ENCODE measurements at places on chromosomes 13 and 19. TPM values are rescaled to one million over a fixed set of nuclear protein-coding genes. Genes with fewer than 3 reads are reported as not detected.

- H3K4me3 ChIP-seq = no peak within 1 kb of the TSS
- no peaks in the 10 kb centered on the region for H3K36me3 ChIP-seq
- H3K27me3 ChIP-seq = no peaks in the 10 kb centered on the region
- H3K4me1 ChIP-seq = peaks cover 6% of the 10 kb centered on the region
- H3K27ac ChIP-seq = no peak within 1 kb of the TSS
These were observed at the start of gene LGALS7 for GRCh38 chr19:38773469-38774177. TSS of gene LGALS7 (minus strand) at chr19:38773517. CDS start at chr19:38773492, 25 bp downstream.

- no peak for DNase-seq
- H3K4me1 ChIP-seq = no peaks in the 10 kb centered on the region
- no peak overlapping the region for H3K27ac ChIP-seq
- H3K4me3 ChIP-seq = no peak overlapping the region
- H3K27me3 ChIP-seq = no peaks in the 10 kb centered on the region
These were observed 433.4 kb downstream of the SLITRK5 start for GRCh38 chr13:88104576-88104975.

LILRA2 gene
- not detected for total RNA-seq

ATP1A3 gene
- 0.85 TPM for total RNA-seq

GRCh38 chr13:99982731-99983498 is 1.3 kb downstream of the ZIC2 start:
- DNase-seq = no peak
- peak overlapping the region; percentile 66 for H3K27ac ChIP-seq
- peaks cover 12% of the 10 kb centered on the region for H3K36me3 ChIP-seq
- H3K27me3 ChIP-seq = peaks cover 63% of the 10 kb centered on the region

DNA sequence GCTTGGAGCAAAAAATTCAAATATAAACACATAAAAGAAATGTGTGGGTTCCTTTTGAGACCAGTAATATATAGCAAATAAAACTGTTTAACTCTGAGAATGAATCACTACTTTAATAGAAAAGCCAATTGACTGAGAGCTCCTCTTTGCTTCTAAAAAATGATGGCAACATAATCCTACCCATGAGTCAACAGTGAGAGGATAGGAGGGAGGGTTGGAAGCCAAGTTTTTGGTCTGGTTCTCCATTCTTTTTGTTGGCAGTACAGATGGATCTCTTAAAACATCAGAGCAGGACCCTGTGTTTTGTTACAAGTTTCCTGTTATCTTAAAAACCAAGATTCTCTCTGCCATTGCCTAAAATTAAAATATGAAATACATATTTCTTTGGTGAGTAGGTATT is 50.0 kb upstream of the POSTN start:
- no peak overlapping the region for H3K4me3 ChIP-seq
- no peak for DNase-seq
- no peaks in the 10 kb centered on the region for H3K36me3 ChIP-seq
